ENCODE measurements at places on chromosomes 3 and 15. TPM values are rescaled to one million over a fixed set of nuclear protein-coding genes. Genes with fewer than 3 reads are reported as not detected.

ALS2CL gene
- total RNA-seq: 10.8 TPM

MUC13 gene
- 16.3 TPM for total RNA-seq

PTX3 gene
- 0.45 TPM for total RNA-seq

DNAJB11 gene
- 62.1 TPM for total RNA-seq

POLQ gene
- 1.3 TPM for total RNA-seq

CFAP100 gene
- total RNA-seq: not detected

MRAS gene
- total RNA-seq: 10.7 TPM

RBP2 gene
- total RNA-seq: not detected

GRCh38 chr3:43030162-43030935 lies 51.2 kb downstream of the GASK1A start:
- DNase-seq: no peak

DNA sequence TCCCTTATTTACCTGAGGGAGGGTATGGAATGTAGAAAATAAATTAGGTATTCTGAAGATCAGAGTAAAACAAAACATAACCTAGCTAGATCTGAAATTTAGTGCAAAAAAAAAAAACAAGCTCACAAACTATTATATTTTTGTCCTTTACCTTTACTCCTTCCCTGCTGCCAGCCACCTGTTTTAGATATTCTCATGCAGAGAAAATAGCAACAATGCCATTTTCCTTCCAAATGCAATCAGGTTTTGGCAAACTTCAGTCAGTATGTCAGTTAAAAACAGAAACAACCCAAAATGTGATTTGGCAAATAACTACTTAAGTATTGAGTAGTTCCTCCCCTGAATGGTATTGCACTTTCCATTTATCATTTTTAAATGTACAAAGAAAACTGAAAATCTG lies 35.8 kb downstream of the PEAK1 start:
- no peak for DNase-seq

DNA sequence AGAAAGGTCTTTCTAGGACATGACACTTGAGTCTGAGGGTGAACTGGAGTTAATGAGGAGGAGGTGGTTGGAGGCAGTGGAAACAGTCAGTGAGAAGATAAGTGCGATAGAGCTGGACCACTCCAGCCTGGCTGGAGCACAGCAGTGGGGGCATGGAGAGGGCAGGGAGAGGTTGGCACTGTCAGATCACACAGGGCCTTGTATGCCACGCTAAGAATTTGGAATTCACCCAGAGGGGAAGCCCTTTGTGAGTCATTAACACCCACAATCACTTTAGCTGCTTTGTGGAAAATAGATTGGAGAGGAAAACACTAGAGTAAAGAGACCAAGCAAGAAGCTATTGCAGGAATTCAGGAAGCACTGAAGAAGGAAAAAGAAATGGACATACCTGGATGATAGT lies 83.3 kb downstream of the ZNF621 start:
- DNase-seq: no peak

GRCh38 chr3:44236485-44236908 lies 5.2 kb upstream of the TOPAZ1 start:
- DNase-seq: no peak

DNA sequence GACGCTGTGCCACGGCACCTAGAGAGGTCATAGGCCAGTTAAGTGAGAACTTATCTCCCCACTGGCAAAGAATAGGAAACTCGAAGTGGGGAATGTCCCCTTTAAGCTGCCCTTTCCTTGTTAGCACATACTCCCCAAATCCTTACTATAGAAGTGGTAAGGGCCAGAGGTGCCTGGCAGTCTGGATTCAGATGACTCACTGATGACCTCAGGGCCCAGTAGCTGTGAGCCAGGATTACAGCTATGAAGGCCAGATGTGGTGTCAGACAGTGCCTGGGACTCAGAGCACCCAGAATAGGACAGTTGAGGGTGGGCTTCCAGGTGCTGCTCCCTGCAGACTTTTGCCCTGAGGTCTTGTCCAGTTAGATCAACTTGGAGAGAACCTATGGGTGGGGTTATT lies 37.7 kb downstream of the PDIA5 start:
- no peak for DNase-seq

GRCh38 chr3:44047796-44048195 lies 193.9 kb upstream of the TOPAZ1 start:
- DNase-seq: no peak

DNA sequence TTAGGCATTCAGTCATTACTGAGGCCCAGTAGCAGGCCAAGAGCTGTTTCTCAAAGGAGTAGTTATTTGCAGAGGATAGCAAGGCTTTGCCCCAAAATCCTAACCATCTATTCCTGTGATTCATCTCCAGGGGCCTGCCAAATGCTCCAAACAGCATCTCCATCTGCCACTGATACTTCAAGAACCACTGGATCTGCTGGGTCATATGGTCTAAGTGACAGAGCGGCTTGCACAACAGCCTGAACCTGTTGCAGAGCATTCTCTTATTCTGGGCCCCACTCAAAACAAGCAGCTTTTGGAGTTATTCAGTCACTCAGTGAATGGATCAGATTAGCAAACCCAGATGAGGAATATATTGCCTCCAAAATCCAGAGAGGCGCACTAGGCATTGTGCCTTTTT lies 68.8 kb upstream of the ALDH1A3 start:
- no peak for DNase-seq

GRCh38 chr3:40291471-40291870 lies 18.0 kb upstream of the EIF1B start:
- no peak for DNase-seq

- no peak for DNase-seq
Measured at GRCh38 chr3:194431554-194431953, 32.5 kb upstream of the GP5 start.

GRCh38 chr15:67267951-67268941 lies 13.7 kb downstream of the IQCH start:
- DNase-seq: no peak

DNA sequence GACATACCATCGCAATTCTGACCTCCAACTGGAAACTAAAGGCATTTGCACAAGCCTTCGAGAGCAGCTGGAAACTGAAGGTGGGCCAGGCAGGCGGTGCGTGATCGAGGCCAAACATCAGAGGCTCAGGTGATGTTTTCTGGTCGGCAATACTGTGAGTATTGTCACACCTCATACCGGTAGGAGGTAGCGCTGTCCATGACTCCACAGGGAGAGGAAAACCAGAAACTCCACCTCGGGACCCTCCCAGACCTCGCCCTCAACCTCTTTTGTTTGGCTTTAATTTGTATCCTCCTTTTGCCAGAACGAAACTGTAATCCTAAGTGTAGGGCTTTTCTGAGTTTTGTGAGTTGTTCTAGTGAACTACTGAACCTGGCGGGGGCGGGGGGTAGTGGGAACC lies 43.6 kb downstream of the LDHAL6B start:
- no peak for DNase-seq

DNA sequence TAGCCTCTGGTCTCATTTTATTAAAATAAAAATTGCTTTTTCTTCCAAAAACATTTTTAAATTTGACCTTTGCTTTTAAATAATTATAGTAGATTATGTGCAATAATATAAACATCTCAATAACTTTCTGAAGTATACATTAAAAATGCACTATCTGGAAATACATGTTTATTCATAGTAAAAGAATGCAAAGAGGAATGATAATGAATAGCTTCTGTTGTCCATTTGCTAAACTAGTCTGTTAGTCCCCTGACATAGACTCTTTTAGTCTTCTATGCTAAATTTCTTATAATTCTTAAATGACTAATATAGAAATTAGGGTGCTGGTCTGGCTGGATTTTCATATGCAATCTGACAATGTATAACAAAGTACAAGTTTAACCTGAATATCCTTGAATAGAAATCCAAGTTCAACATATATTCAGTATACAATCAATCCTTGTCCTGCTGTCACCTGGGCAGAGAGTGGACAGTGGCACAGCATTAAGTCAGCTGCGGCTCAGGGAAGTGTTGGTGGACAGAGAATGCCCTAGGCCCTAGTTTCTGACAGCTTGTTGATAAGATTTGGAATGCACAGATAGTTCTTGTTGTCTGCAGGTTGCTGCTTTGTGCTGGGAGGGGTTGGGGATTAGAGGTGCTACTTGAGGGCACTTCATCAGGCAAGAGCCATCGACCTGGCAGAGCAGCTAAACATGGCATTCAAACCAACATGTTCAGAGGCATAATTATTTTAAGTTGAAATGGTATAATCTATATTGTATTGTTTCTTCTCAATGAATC lies 161.7 kb downstream of the MBNL1 start:
- no peak for DNase-seq

DNA sequence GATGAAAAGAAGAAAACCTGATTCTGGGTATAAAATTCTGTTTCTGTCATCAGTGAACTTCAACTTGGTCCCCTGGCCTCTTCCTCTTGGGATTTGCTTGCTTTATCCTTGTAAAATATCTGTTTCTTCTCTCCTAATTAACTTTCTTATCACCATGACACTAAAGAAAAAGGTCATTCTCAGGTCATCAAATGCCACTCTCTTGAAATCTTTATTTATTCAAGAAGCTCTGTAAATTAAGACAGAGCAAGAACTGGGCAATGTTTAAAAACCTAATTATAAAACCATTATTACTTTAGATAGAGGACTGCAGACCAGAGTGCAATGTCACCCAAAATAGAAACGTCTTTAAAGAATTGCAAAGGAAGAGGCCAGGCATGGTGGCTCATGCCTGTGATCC lies 6.0 kb upstream of the LIPC start:
- DNase-seq: no peak

GRCh38 chr15:100958326-100959065 lies 39.3 kb downstream of the LRRK1 start:
- no peak for DNase-seq

DNA sequence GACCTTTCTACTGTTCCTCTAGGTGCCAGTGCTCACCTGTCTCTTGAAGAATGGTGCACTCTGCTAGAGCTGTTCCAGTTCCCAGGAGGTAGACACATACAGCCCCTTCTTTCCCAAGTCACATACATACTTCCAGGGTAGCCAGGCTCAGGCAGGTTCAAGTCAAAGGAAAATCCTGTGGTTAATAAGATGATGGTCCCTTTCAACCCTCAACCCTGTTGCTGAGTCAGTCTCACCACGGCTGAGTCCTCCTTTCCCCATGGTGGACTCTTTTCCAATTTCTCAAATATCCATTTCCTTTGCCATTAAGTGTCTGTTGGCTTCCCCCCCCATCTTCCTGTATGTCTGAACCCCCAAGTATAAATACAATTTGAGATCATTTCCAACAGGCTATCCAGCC lies 56.1 kb upstream of the ACAN start:
- no peak for DNase-seq
